ENCODE measurements at places on chromosomes 3 and 15.

DNA sequence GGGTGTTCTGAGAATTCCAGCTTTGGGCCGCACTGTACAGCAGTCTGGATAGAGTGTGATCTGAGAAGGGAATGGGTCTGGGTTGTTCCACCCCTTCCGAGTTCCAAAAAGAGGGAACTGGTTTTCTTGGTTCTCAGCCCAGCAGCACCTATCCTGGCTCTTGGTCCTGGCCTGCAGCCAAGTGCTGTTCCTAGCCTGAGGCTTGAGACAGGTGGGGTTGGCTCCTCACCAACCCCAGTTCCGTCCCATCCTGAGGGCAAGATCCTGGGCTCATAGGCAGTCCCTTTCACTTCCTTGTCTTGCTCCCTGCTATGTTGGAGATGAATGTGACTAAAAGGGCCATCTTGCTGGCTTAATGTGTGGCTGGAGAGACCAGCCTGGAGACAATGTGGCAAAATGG is 15.2 kb downstream of the IVD start:
- peak; percentile 62 for DNase-seq

- DNase-seq: no peak
These were observed 888.9 kb downstream of the SQOR start for GRCh38 chr15:46523701-46524100.

DNA sequence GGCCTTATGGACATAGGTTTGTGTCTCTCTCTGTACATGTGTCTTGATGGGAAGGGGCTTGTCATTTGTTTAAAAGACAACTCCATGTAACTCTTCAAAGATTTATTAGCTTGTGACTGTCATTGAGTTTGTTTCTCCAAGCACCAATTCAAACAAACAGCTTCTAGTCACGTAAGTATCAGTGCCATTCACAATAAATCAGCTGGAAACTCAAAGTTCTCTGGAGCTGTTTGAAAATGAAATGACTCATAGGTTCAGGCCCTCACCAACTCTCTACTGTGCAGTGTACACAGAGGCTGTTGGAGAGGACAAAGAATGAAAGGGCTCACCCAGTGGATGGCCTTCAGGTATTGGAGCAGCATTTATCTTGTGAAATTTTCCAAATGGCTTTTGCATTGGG is 476.3 kb downstream of the AGBL1 start:
- no peak for DNase-seq

DNA sequence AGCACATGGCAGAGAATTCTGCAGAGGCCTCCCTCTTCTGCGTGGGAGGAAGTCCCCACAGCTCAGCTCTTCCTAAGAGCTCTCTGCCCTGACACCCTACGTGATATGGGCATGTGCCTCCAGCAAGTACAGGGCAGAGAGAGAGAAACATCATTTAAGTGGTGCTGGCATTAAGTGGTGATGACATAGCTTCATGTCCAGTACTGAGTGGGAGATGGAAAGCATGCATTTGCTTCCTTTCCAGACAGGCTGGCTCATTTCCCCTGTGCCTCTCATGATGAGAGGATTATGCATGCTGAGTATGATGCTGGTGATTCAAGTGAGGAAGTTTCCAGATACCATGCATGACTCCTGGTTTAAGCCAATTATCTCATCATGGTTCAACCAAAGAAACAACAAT is 26.9 kb downstream of the BFSP2 start:
- DNase-seq: no peak

GRCh38 chr3:123795471-123796251 is 88.5 kb downstream of the MYLK start:
- DNase-seq: no peak

DNA sequence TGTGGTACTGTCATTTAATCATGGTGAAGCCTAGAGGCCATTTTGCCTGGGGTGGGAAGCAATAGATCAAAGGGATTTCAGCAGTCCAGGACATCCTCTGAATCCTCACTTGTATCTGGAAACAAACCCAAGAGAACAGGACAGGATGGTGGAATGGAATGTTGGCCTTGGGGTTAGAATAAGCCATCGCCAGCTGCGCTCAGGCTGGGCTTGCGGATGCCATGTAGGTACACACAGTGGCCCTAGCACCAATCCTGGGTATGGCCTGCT is 76.5 kb upstream of the ALDH1A3 start:
- DNase-seq: no peak

Measured in NCI-H1105 treated with DMSO at 0.1 percent for 48 hours (cell line).